ENCODE measurements at places on chromosomes 6 and 20.

DNA sequence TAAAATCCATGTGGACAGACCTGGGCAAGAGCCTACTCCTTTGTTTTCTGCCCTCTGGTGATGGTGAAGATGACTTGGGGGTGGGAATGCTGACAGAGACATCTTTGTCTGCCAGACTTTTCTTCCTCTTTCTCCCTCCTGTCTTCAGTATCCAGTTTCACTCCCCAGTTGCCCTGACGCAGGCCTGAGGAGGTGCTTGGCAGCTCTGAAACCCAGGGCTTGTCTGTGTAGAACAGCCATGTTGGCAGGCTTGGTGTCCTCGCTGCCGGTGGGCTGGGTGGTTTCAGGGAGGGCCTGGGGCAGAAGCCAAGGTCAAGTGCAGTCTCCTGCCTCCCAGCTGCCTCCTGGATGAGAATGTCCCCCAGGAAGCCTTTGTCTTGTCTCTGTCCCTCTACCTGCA is 22.5 kb downstream of the CCDC167 start:
- DNase-seq, result no peak

DNA sequence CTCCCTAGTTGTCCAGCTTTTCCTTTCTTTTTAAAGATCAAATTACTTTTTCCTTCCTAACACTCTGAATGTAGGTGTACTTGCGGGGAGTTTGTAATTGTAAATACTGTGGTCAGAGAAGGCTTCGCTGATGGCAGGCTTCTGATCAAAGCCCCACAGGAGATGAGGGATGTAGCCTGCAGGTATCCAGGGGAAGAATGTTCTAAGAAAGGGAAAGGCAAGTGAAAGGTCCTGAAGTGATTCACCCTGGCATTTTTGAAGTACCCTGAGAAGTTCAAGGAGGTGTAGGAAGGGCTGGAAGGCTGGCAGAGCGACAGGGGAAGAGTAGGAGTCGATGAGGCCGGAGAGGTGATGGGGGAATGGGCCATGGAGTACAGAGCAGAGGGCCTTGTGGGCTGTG is 38.2 kb upstream of the CCN6 start:
- no peak for DNase-seq

DNA sequence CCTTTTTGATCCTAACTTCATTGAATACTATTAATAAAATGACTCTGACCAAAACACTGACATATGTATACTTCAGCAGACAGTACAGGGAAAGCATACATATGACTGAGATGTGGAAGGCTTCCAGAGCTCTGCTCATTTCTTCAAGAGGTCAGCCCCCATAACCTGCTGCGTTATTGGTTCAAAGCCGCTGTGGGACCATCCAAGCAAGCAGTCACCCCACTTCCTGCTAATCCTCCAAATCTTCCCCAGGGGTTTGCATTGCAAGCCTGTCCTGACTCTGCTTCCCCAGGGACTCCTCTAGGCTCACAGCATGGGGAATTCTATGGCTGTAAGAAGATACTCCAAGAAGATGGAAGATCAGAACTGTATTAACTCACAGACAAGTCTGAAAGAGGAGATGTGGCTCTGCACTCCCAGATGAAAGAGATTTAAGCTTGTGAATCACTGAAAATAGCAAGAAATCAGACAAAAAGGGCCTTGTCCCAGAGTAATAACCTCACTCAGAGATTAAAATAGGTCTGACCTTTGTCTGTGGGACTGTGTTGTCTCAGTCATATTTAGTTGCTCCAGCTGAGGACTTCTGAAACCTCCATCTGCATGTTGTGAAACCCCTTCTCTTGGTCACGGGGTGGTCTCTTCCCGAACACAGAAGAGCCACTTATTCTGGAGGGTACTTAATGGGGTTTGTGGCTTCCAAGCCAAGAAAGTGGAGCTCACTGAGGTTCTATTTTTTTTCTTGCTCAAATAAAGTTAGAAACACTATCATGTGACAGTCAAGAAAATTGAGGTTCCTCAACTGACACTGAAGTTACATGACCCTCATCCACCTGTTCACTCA is 101.5 kb upstream of the MARCKS start:
- no peak for DNase-seq

GRCh38 chr6:110589865-110590513 is 113.6 kb upstream of the SLC22A16 start:
- no peak for DNase-seq

GRCh38 chr20:24328901-24329300 is 140.5 kb upstream of the SYNDIG1 start:
- DNase-seq, result no peak

DNA sequence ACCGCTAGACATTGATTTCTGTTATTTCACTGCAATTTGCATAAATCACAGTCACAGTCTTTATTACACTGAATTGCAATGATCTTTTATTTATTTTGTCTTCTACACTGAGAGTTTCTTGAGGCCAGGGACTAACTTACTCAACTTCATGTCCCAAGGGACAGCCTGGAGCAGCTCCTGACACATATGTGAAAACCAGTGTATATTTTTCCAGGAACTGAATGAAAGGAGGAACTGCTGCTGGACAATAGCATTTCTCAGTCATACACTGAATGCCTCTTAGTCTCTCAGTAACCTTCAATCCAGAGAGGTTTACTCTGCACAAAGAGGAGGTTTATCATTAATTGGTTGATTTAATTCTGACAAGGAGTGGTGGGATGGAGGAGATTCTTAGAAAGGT is 5.9 kb downstream of the F13A1 start:
- DNase-seq, result no peak

DNA sequence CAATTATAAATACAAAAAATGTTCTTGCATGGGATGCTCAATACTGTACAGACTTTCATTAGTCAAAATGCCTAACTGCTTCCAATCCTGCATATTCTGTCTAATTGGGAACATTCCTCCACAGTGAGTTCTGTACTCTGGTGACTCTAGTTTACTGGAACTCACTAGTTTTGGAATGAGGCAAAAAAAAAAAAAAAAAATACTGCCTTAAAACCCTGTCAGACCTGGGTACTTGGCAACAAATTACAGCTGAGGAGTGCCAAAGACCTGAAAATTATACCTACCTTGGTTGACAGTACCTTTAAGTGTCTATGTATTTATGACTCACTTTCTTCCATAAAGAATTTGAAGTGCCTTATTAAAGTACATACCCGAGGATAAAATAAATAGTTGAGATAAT is 276.7 kb downstream of the FARS2 start:
- no peak for DNase-seq
